ENCODE measurements at places on chromosomes 1 and 21.

DNA sequence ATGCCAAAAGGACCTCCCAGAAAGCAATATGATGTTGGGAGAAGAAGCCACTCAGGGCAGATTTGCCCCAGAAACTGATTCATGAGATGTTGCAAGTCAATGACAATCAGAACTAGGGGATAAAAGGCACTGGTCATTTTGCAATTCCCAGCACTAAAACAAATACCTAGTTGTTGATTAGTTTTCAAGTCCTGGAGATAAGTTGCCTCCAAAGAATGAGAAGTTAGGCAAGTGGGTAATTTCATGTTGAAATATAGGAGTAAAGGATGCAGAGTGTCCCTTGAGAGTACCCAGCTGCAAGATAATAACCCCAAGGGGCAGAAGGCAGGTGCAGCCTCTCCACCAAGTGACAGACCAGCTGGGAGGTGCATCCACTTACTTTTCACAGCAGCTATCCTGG is 363.6 kb downstream of the PBX1 start:
- no peaks in the 10 kb centered on the region for H3K4me1 ChIP-seq
- no peak overlapping the region for H3K4me3 ChIP-seq
- no peak overlapping the region for H3K27ac ChIP-seq
- H3K36me3 ChIP-seq: no peaks in the 10 kb centered on the region
- H3K27me3 ChIP-seq: no peaks in the 10 kb centered on the region

DNA sequence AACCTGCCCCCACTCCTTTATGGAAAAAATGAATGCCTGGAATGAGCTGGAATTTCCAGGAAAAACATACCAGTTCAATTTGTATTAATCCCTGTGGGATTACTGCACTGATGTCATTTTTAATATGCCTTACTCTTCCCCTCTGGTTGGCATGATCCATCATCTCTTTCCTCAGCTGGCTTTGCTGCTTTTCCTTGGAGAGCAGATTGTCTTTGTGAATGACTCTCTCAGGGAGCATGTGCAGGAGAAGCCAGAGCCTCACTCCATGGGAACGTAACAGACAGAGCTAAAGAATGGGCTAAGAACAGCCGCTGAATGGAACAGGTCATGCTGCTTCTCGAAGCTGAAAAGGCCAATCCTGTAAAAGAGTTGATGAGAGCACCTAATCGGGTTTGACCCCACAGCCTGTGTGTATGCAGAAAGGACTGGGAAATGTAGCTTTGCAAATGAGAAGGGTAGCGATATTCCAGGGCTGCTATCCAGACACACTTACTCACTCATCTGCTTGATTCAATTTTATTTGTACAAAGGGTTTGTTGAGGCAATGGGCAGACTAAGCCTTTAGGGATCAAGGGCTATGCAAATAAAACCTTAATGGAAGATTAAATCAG is 20.7 kb downstream of the PHC2 start:
- H3K4me3 ChIP-seq: no peak overlapping the region
- H3K27me3 ChIP-seq: peaks cover 30% of the 10 kb centered on the region
- H3K4me1 ChIP-seq: no peaks in the 10 kb centered on the region

DNA sequence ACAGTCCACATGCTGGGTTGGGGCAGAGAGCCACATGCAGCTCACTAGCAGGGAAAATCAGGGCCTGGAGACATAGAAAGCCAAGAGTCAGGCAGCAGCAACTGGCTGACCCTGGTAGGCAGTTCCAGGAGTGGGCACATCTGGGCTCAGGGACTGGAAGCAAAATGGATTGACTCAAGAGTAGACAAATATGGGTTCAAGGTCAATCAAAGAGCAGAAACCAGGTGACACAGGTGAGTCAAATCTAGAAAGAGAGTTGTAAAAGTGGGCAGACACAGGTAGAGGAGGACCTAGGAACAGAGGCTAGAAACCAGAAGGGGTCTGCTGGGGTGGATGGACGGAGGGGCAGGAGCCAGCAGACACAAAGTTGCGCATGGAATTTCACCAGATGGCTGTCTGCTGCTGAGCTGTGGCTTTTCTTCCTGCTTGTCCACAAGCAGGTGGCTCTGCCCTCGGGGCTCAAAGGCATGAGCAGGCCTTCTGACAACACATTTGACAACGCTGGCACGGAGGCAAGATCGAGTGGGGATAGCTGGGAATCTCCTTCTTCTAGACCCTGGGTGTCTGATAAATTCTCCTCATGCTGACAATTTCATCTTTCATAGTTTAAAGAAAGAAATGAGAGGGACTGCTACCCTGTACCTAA is 40.8 kb upstream of the IGSF3 start:
- no peak overlapping the region for H3K4me3 ChIP-seq
- H3K4me1 ChIP-seq: peaks cover 6% of the 10 kb centered on the region
- no peak for DNase-seq
- H3K36me3 ChIP-seq: no peaks in the 10 kb centered on the region
- H3K27ac ChIP-seq: no peak overlapping the region

- H3K36me3 ChIP-seq: no peaks in the 10 kb centered on the region
- H3K27ac ChIP-seq: peak within 1 kb of the TSS; percentile 42
- H3K27me3 ChIP-seq: peaks cover 86% of the 10 kb centered on the region
- peak within 1 kb of the TSS; percentile 81 for H3K4me3 ChIP-seq
Observed at GRCh38 chr21:36698981-36699545, at the start of gene SIM2. Gene SIM2, plus strand, starts transcription at chr21:36699115. Its CDS starts 632 bp downstream, at chr21:36699747.

- no peaks in the 10 kb centered on the region for H3K36me3 ChIP-seq
- no peak overlapping the region for H3K4me3 ChIP-seq
- H3K4me1 ChIP-seq: peaks cover 12% of the 10 kb centered on the region
- DNase-seq: no peak
Observed at GRCh38 chr1:200429221-200429751, 19.4 kb upstream of the ZNF281 start.

- peaks cover 28% of the 10 kb centered on the region for H3K4me1 ChIP-seq
- peaks cover 23% of the 10 kb centered on the region for H3K36me3 ChIP-seq
- H3K4me3 ChIP-seq: no peak overlapping the region
Observed at GRCh38 chr1:52367272-52367671, 1.3 kb upstream of the CC2D1B start.

GRCh38 chr1:234286206-234286605 is 87.0 kb upstream of the COA6 start:
- peaks cover 17% of the 10 kb centered on the region for H3K27me3 ChIP-seq
- no peak overlapping the region for H3K27ac ChIP-seq
- H3K4me1 ChIP-seq: no peaks in the 10 kb centered on the region

GRCh38 chr1:75023005-75023404 is 111.2 kb upstream of the LHX8 start:
- no peak overlapping the region for H3K27ac ChIP-seq
- H3K4me1 ChIP-seq: no peaks in the 10 kb centered on the region
- DNase-seq: no peak
- no peaks in the 10 kb centered on the region for H3K27me3 ChIP-seq
- no peak overlapping the region for H3K4me3 ChIP-seq

- H3K4me1 ChIP-seq: no peaks in the 10 kb centered on the region
- no peak overlapping the region for H3K27ac ChIP-seq
- H3K4me3 ChIP-seq: no peak overlapping the region
- H3K27me3 ChIP-seq: no peaks in the 10 kb centered on the region
- no peaks in the 10 kb centered on the region for H3K36me3 ChIP-seq
- no peak for DNase-seq
Observed at GRCh38 chr1:60988891-60989290, 93.5 kb upstream of the NFIA start.

- no peak for DNase-seq
- H3K4me1 ChIP-seq: no peaks in the 10 kb centered on the region
- peaks cover 13% of the 10 kb centered on the region for H3K27me3 ChIP-seq
- H3K36me3 ChIP-seq: no peaks in the 10 kb centered on the region
- H3K4me3 ChIP-seq: no peak overlapping the region
- H3K27ac ChIP-seq: no peak overlapping the region
Observed at GRCh38 chr1:15120251-15120945, 33.1 kb upstream of the TMEM51 start.

GRCh38 chr1:65176591-65176990 is 28.6 kb downstream of the AK4 start:
- H3K4me3 ChIP-seq: no peak overlapping the region
- H3K4me1 ChIP-seq: no peaks in the 10 kb centered on the region

- H3K27ac ChIP-seq: peak overlapping the region; percentile 99
- no peaks in the 10 kb centered on the region for H3K27me3 ChIP-seq
- H3K36me3 ChIP-seq: peaks cover 25% of the 10 kb centered on the region
- H3K4me1 ChIP-seq: peaks cover 35% of the 10 kb centered on the region
Observed at GRCh38 chr1:40041466-40041838, 923 bp downstream of the CAP1 start.

DNA sequence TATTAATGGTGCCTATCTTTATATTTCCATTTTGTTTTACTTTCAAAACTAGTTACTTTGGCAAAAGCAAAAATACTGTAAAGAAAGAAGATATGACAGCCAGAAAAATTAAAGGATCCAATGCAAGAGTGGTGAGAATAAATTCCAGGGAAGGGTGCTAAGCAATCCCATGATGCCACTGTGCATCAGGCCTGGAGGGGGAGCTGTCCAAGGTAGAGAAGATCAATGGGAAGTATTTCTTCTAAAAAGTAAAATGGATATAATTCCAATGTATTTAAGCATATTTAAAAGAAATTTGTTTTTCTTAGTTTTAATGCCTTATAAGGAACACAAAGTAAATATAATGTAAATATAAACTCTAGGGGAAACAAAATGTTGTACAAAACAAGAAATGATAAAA is 1382.2 kb upstream of the B3GALT2 start:
- H3K36me3 ChIP-seq: no peaks in the 10 kb centered on the region
- no peaks in the 10 kb centered on the region for H3K27me3 ChIP-seq
- no peak overlapping the region for H3K27ac ChIP-seq
- H3K4me3 ChIP-seq: no peak overlapping the region
- DNase-seq: no peak

DNA sequence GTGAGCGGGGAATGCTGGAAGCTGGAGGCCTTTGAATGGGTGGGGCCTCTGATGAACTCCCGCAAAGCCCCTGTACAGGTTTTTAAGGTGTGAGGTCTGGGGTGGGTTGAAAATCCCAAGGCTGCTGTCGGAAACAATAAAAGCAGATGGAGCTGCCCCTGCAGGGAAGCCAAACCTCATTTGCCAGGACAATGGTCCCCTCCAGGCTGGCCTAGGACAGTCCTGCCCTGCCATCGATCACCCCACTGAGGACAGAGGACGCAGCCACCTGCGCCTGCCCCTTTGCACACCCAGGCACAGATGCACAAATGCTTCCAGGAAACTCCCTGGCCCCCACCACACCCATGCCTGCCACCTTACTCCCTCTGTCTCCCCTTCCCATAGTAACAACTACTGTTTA is 4.4 kb downstream of the DRAXIN start:
- no peaks in the 10 kb centered on the region for H3K36me3 ChIP-seq
- H3K27ac ChIP-seq: no peak overlapping the region
- no peak for DNase-seq
- H3K4me3 ChIP-seq: no peak overlapping the region
- peaks cover 22% of the 10 kb centered on the region for H3K27me3 ChIP-seq
- H3K4me1 ChIP-seq: peaks cover 17% of the 10 kb centered on the region

DNA sequence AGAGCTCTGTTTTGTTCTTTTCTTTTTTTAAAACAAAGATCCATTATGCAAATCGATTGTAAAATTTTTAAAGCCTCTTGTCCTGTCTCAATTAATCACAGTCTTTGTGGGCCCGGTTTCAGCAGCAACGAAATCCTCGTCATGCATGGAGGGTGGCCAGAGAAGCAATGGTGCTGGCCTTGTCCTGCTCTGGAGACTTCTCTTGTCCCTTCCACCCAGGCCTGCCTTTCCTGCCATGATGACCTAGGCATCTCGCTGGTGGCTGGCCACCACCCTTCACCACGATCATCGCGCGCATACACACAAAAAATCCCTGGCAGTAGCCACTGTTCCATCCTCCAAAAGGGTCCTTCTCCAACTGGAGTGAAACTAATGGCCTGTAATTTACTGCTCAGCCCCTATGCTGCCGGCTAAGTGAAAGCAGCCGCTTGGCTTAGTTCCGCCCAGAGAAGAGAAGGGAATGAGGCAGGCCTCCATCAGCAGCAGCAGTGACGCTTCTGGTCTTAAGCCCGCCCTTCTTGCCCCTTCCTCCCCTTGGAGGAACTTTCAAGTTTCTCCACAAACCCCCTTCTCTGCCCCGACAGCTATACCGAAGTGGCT is 309.5 kb downstream of the NPHP4 start:
- H3K27ac ChIP-seq: no peak overlapping the region
- peaks cover 14% of the 10 kb centered on the region for H3K27me3 ChIP-seq
- no peak for DNase-seq

- H3K4me3 ChIP-seq: no peak overlapping the region
- H3K27ac ChIP-seq: no peak overlapping the region
- no peaks in the 10 kb centered on the region for H3K4me1 ChIP-seq
- no peaks in the 10 kb centered on the region for H3K27me3 ChIP-seq
- H3K36me3 ChIP-seq: no peaks in the 10 kb centered on the region
Observed at GRCh38 chr1:104125970-104126369, 376.3 kb downstream of the AMY1C start.

DNA sequence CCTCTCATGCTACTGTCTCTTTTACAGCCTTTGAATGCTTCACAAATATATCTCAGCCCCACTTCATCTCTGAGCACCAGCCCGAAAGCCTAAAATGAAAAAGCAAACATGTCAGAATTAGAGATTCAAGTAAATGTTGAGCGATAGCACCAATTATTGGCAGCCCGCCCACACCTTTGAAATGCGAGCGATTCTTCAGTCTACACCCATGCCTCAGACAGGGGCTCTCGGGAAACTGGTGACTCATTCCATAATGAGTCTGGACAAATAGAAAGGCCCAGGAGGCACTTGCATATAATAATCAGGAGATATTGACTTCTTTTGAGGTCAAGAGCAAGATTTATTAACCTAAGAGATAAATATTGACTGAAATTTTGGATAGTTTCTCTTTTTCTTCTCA is 487.3 kb upstream of the PTBP2 start:
- no peak overlapping the region for H3K4me3 ChIP-seq
- no peaks in the 10 kb centered on the region for H3K4me1 ChIP-seq
- no peaks in the 10 kb centered on the region for H3K27me3 ChIP-seq
- H3K36me3 ChIP-seq: no peaks in the 10 kb centered on the region
- H3K27ac ChIP-seq: no peak overlapping the region

- no peak for DNase-seq
- H3K36me3 ChIP-seq: no peaks in the 10 kb centered on the region
- H3K27ac ChIP-seq: no peak overlapping the region
- no peaks in the 10 kb centered on the region for H3K4me1 ChIP-seq
- no peak overlapping the region for H3K4me3 ChIP-seq
- peaks cover 42% of the 10 kb centered on the region for H3K27me3 ChIP-seq
Observed at GRCh38 chr1:214198571-214198970, 82.4 kb upstream of the SMYD2 start.

DNA sequence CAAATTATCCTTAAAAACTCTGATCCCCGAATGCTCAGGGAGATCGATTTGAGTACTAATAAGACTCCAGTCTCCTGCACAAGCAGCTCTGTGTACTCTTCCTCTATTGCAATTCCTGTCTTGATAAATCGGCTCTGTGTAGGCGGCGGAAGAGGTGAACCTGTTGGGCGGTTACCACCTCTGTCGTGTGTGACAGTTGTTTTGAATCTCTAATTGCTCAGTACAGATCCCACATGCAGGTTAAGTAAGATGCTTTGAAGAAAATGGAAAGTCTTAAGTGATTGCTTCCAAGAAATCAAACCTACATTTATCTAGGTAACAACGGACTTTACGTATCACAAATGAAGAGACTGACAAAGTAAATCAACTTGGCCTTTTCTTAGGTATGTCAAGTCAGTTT is 35.5 kb downstream of the COA6 start:
- H3K27me3 ChIP-seq: no peaks in the 10 kb centered on the region
- H3K27ac ChIP-seq: no peak overlapping the region
- no peak for DNase-seq

- H3K4me3 ChIP-seq: no peak overlapping the region
- H3K36me3 ChIP-seq: no peaks in the 10 kb centered on the region
- H3K27me3 ChIP-seq: no peaks in the 10 kb centered on the region
- H3K4me1 ChIP-seq: peaks cover 7% of the 10 kb centered on the region
- DNase-seq: no peak
- no peak overlapping the region for H3K27ac ChIP-seq
Observed at GRCh38 chr1:66450847-66451246, 83.1 kb upstream of the SGIP1 start.

GRCh38 chr21:44849616-44850130 is 23.8 kb downstream of the PTTG1IP start:
- H3K27ac ChIP-seq: no peak overlapping the region
- H3K4me1 ChIP-seq: peaks cover 13% of the 10 kb centered on the region
- H3K36me3 ChIP-seq: peaks cover 25% of the 10 kb centered on the region
- H3K4me3 ChIP-seq: no peak overlapping the region
- no peak for DNase-seq
